ENCODE measurements at places on chromosomes 2 and 18. TPM values are rescaled to one million over a fixed set of nuclear protein-coding genes. Genes with fewer than 3 reads are reported as not detected.

- peak; percentile 18 for DNase-seq
These were observed 568 bp downstream of the ARL5A start for GRCh38 chr2:151827564-151828142.

DNA sequence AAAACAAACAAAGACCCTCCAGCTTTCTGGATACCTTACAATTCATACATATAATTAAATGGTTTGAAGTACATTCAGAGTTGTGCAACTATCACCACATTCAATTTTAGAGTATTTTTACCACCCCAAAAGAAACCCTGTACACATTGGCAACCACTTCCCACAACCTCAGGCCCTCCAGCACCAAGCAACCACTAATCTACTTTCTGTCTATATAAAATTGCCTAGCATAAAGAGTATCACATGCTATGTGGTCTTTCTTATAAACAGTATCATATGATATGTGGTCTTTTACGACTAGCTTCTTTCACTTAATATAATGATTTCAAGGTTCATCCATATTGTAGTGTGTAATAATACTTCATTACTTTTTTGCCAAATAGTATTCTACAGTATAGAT, 7.3 kb downstream of the IER3IP1 start:
- no peak for DNase-seq

DNA sequence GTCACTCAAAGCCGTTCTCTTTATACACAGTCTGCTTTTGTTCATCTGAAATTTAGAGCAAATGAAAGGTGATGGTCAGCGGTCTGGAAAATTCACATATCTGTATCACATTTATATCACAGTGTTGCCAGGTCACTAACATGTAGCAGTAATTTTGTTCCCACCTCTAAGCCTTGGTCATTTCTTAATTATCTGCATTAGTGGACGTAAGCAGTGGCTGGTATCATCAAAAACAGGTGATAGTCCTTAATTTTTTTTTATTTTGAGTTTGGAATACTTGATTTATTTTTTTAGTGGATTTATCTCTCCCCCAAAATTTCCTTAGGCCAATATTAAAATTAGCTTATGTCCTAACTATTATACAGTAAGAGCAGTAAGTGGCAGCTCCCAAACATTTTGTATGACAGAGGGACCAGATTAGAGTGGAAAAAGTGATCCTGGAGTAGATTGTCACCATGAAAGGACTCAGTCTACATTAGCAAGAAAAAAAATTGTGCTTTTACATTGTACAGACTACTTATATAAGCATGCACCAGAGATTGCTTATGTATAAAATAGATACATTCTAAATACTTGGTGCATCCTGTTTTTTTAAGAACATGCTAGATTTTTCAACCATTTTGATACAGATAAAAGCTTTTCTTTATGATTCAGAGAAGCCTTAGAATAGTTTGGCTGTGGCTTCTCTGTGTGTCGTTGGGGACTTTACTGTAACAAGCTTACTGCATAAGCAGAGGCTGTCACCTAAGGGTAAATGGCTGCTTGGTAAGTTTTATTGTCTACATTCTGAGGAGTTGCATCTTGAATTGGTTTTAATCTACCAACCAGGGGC, 65.0 kb downstream of the MAPRE2 start:
- no peak for DNase-seq

DNA sequence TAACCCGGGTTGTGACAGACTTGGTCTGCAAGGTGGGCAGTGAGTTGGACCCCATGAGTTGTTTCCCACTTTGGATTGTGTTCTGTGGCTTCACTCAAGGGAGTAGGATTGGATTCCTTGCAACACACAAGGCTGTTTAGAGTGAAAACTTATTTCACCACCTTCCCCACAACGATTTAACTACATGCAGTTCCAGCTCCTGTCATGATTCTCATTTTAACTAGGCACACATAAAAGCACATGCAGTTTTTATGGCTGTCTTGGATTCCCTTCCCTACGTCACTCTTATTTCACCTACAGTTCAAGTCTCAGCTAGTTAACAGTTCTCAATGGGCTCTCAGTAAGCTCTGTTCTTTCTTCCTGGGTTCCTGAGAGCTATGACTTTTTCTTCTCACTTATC, 15.9 kb downstream of the EFEMP1 start:
- no peak for DNase-seq

GRCh38 chr2:224134003-224134734, 95.1 kb upstream of the SERPINE2 start:
- no peak for DNase-seq

GRCh38 chr2:215437614-215438013, 1.7 kb upstream of the FN1 start:
- no peak for DNase-seq

DNA sequence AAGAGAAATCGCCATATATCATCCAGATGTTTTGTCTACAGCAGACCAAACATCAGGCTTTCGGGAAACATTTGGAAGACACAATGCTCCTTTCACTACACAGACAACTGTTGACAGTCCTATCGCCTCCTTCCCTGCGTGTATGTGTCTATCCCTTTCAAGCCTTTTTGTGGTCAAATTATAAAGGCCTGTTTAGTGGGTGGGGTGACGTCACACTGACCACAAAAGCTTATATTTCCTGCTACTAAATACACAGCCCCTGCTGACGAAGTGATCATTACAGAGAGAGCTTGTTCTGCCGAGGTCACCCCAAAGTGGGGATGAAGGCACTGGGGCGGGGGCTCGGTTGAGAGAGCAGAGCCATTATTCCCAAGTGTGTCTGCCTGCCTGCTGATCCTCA, 302.7 kb upstream of the TNP1 start:
- no peak for DNase-seq

DNA sequence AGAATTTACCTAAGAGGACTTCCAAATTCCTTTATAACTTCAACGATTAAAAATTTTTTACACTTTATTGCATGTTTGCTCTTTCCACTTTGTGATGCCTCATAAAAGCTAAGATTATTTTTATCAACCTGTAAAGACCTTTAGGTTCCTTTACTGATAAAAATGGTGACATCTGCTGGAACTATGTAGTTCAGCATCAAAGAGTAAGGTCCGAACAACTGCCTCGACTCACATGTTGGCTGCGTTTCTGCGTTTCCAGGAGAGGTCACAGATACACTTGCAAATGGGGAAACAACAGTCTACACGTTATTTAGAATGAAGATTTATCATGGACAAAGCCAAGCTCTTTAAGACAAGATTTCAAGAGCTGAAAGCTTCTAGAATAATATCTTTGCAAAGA, 18.8 kb upstream of the TMX3 start:
- no peak for DNase-seq

- no peak for DNase-seq
These were observed 11.3 kb downstream of the GLS start for GRCh38 chr2:190891889-190892288.

GRCh38 chr2:219368690-219369191, 19.0 kb downstream of the DNPEP start:
- no peak for DNase-seq

DNA sequence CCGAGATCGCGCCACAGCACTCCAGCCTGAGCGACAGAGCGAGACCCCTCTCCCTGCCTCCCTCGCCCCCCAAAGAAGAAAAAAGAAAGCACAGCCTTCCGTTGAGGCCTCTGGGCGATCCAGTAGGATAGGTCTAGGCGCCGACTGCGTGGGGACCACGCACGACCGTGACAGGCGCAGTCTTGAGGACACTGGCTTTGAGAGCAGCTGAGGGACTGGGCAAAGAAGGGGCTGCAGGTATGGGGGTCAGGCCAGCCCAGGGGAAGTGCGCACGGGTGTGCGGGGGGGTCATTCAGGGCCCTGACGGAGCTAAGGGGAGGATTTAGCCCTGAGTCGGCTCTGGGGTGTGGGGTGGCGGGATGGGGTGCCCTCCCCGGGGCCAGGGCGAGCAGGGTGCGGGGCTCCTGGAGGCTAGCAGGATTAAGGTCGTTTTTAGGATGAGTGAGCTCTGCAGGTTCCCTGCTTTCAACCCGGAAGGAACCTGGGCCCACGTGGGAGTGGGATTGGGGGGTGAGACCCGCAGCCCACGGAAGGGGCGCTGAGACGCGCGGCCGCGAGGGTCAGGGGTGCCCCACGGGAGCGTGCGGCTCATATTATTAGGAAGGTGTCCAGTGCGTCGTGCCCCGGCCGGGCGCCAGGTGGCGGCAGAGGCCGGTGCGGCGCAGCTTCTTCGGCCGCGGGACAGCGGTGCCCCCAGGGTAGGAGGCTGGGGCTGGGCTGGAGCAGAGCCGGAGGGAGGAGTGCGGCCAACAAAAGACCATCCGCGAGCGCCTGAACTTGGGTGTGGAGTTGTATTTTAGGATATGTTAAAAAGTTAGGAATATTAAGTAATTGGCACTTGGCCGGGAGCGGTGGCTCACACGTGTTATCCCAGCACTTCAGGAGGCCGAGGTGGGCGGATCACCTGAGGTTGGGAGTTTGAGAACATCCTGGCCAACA, 20.5 kb upstream of the ZNF236 start:
- DNase-seq: peak; percentile 77

GRCh38 chr2:106197878-106198277, 3.8 kb upstream of the UXS1 start:
- no peak for DNase-seq

- DNase-seq: no peak
These were observed 5.8 kb downstream of the CRIM1 start for GRCh38 chr2:36361396-36361795.

GRCh38 chr2:65663831-65664407, 231.5 kb upstream of the SPRED2 start:
- no peak for DNase-seq

DNA sequence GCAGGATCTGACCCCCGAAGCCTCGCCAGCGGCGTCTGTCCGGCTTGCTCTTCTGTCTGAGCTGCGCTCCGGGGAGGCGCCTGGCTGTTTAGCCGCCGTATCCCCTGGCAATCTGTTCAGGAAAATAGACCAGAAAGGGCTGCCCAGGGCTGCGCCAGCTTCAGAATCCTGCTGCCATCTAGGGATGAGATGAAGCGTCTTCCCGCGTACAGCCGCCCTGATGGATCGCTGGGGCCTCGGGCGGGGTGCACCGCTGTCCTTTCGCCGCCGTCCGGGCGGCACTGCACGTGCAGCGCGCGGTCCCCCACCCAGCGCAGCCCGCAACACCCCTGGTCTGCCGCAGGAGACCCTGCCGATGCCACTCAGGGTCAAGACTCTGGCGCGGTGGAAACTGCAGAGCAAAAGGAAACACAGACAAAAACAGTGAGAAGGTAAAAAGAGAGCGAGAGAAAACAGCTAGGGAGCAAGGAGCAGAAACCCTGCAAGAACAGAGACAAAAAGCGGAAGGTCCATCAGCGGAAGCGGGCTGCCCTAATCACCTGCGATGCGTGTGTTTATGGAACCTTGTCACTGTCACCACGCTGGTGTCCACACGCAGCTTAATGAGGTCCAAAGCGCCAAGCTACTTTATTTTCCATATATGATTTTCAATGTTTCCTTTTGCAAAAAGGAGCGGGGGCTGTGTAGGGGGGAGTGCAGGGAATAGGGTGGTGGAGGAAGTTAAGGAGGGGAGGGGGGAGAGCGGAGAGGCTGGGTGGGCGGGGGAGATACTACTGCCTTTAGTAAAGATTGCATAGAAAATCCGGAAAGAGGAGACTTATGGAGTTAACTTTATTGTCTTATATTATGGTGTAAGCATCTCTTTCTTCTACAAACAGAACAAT, 2113.3 kb upstream of the PIK3C3 start:
- peak; percentile 76 for DNase-seq

GRCh38 chr2:217270485-217271121, 410.7 kb upstream of the TNP1 start:
- peak; percentile 11 for DNase-seq

- no peak for DNase-seq
These were observed 72.1 kb downstream of the CAMKMT start for GRCh38 chr2:44433895-44434294.

DNA sequence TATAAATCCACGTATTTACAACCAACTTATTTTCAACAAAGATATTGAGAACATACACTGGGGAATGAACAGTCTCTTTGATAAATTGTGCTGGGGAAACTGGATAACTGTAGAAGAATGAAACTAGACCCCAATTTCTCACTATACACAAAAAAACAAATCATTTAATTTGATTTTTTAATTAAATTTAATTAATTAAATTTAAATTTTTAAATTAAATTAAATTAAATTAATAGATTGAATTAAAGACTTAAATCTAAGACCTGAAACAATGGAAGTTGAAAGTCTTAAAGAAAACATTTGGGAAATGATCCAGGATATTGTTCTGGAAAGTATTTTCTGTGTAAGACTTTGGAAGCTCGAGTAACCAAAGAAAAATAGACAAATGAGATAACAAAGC, 301.4 kb downstream of the GALNT13 start:
- no peak for DNase-seq

DNA sequence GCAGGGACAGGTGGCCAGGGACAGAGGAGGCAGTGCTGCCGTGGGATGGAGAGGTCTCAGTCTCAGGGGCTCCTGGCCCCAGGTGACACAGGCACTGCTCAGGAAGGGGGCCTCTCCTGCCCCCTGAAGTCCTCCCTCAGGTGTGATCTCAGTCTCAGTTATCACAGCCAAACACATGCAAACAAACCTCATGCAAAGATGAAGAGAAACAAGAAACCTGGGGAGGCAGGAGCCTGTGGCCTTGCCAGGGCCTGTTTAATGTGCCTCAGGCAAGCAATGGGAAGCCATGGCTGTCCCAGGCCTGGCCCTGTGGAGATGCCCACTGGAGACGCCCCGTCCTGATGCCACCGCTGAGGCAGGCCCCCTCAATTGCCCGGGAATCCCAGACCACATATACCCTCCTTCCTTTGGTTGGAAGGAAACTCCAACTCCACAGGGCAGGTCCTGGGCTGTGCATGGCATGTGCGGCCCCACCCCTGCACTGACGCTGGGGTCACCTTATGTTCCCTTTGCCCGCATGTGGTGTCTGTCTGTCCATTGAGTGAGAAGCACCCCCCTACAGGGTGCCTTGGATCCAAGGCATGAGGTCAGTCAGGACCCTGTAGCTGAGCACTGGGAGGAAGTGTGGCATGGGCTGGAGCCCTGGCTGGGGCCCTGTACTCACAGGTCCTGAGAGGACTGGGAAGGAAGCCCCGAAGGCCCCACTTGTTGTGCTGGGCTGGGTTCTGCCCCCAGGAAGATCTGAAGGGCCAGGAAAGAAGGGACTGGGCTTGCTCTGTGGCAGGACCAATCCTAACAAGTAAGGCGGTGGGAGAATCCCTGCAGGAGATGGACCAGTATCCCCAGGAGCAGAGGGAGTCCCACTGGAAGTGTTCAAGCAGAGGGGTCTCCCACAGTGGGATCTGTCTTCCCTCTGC, 68.8 kb upstream of the RAB6C start:
- no peak for DNase-seq

- DNase-seq: no peak
These were observed 23.9 kb downstream of the WDFY1 start for GRCh38 chr2:223921204-223921603.

GRCh38 chr2:191927991-191928390, 81.1 kb upstream of the CAVIN2 start:
- DNase-seq: no peak

Gene HDHD2
- 57.6 TPM for total RNA-seq

Gene KRCC1
- total RNA-seq: 7.6 TPM

Gene CPLX4
- not detected for total RNA-seq

Gene MAP3K19
- total RNA-seq: not detected

Gene HOXD8
- total RNA-seq: not detected

Gene ESPNL
- 1.4 TPM for total RNA-seq
